ENCODE measurements at places on chromosomes 4 and X.

DNA sequence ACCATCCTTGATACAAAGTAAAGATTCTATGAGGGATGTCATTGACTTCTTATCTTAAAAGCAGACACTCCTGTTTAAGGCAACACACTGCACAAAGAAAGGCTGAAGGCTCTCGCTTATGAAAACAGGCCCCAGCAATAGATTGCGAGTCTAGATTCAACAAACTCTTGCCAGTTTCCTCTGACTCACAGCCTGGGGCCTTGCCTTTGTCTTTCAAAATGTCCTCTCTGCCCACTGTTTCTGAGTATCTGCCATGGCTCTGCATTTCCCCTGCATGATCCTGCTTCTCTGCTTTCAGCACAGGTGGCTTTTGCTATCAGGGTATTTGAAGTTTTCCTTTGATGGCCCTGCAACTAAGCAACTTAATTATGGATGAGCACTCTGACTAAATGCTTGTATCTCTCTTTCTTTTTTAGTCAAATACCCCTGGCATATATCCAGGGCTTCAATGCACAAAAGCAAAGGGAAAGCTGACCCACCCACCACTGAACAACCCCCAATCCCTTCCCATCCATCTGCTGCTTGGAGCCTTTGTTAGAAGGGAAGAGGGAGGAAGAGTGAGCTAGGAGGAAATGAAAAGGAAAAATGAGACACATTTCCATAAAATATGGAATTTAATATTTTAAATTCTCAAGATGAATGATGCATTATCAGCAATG is 32.2 kb downstream of the NDP start:
- no peak for DNase-seq

- no peak for DNase-seq
These were observed 31.5 kb downstream of the SMS start for GRCh38 chrX:21972046-21972445.

DNA sequence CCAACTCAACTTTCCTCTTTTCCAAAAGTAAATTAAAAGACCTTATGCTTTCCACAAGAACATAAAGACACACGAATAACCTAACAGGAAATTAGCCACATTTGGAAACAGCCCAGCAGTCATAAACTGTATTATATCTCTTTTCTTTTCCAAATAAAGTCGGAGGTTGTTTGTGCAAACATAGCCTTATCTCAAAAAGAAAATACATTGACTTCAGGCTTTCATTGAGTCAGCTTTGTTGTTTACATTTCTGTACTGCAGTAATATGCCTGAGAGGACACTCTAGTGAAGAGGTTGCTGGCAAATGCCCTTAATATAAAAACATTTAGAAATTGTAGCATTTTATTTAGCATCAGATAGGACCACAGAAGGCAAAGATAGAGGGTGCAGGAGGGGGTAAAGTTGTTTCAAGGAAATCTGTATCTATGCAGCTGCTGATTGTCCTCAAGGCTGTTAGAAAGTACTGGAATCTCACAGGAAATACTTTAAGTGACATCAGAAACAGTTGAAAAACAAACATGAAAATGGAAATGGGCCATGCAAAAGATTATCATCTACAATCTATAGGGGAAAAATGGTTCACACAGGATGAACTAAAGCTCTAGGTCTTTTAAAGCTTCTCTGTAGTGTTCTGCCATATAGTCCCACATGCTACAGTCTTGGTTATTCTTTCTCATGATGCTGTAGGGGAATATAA is 14.5 kb downstream of the LNX1 start:
- no peak for DNase-seq

- DNase-seq: no peak
These were observed 16.4 kb upstream of the CPEB2 start for GRCh38 chr4:14985843-14986242.

- no peak for DNase-seq
These were observed 78.3 kb downstream of the CLDN34 start for GRCh38 chrX:10045327-10046000.

DNA sequence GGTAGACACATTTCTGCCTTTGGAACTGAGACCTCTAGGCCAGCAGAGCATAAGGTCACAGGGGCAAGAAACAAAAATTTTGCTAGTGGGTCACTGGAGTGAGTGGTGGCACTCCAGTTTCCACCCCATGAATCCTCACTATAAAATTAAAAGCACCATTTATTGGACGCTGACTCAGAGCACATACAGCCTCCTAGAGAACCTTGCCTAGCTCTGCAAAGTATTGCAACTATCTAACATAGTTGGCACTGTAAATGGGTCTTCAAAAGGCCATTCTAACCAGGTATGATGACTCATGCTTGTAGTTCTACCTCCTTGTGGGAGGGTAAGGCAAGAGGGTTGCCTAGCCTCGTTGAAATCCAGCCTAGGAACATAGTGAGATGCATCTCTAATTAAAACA is 25.1 kb downstream of the RRAGB start:
- no peak for DNase-seq

DNA sequence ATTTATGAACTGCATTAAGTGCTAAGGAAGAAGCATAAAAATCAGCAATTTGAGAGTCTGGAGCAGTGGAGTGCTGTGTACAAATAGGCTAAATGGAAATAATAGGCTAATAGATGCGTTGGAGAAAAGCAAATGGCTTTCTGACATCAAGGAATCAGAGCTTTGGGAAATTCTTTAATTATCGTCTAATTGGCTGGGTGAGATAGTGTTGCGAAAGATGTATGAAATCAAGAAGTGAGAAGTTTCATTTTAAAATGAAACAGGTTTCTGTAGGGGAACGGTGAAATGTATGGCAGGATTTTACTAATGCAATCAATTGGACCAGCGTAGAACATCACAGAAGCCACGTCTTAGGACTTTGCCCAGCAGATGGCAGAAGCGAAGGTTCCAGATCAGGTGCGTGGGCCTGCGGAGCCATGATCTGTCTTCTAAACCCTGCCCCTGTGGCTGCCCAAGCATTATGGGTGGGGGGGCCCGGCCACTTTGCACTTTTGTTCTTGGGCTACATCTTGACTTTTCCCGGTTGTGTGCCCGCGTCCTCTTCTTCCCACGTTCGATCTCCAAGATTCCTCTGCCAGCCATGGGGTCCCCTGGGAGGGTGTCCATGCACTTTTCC is 118.5 kb upstream of the SHISA3 start:
- no peak for DNase-seq

DNA sequence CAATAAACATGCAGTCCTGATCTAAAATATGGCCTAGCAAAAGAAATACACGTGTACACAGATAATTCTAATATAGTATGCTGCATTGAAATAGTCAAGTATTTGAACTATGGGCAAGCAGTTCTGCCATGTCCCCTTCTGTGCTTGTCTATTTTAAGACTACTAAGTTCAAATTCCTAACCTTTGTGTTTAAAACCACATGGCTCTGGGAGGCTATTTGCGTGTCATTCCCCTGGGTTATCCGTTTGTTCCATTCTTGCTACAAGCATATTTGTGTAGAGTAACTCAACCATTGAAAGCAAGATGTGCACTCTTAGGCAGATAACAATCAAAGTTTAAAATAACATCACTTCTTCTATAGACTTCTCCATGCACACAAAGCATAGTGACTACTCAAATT is 25.4 kb upstream of the TBC1D1 start:
- DNase-seq: no peak

DNA sequence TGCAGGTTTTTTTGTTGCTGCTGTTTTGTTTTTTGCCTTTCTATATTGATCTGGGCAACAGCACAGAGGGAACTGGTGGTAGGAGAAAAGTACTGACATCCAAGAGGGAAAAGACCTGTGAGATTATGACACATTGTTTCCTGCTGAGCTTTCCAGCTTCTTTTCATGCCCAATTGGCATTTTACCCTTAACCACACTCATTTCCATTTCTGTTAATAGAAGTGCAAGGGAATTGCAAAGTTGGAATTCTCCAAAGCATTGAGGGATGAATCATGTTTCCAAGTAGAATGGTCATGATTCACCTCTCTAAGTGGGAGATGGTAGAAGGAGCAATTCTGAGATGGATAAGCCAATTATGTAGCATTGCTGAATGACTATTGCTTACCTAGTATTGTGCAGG is 161.5 kb downstream of the PPARGC1A start:
- DNase-seq: no peak

DNA sequence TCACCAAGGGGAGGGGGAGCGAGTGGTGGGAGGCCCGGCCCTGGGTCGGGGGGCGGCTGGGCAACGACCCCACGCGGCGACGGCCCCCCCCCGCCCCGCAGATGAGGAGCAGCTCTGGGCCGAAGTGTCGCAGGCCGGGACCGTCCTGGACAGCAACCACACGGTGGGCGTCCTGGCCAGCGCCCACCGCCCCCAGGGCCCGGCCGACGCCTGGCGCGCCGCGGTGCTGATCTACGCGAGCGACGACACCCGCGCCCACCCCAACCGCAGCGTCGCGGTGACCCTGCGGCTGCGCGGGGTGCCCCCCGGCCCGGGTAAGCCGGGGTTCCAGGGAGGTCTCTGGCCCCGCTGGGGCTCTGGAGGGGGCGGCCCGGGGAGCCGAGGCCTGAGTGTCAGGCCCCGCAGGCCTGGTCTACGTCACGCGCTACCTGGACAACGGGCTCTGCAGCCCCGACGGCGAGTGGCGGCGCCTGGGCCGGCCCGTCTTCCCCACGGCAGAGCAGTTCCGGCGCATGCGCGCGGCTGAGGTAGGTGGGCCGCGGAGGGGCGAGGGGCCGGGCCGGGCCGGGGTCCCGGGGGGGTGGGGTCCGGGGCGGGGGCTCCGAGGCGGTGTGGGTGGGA is 8.7 kb upstream of the FGFRL1 start:
- no peak for DNase-seq

DNA sequence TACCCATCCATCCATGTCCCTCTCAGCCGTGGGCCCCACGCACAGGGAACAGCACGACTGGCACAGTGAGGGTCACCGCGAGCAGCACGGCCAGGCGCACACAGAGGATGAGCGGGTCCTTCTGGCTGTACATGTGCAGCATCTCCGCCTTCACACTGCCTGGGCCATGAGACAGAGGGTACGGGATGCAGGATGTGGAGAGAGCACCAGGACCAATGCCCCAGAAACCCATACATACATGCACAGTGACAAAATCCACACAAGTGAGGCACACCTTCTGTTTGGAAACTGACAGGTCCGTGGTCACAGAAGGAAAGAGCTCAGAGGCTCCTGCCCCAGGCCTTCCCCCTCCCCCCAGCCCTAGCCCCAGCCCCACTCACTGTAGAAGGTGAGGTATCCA is 9.5 kb downstream of the SLC38A5 start:
- no peak for DNase-seq

GRCh38 chrX:130995439-130995838 is 62.7 kb upstream of the ARHGAP36 start:
- DNase-seq: no peak

DNA sequence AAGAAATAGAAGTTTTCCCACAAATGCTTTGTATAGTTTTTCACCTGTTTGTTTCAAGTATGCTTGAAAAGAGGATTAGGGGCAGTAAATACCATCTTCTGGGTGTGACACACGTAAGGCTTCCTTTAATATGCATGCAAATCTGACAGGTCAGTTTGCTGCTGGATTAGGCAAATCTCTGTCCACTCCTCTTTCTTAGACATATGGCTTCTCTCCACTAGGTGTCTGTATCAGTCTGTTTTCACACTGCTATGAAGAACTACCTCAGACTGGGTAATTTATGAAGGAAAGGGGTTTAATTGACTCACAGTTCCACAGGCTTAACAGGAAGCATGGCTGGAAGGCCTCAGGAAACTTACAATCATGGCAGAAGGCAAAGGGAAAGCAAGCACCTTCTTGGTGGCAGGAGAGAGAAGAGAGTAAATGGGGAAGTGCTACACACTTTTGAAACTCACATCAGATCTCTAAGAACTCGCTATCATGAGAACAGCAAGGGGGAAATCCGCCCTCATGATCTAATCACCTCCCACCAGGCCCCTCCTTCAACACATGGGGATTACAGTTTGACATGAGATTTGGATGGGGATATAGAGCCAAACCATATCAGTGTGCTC is 66.9 kb downstream of the TAB3 start:
- DNase-seq: no peak

GRCh38 chr4:185134307-185134869 is 8.7 kb upstream of the SLC25A4 start:
- DNase-seq: no peak

GRCh38 chrX:154074199-154074598 is 23.3 kb downstream of the MECP2 start:
- DNase-seq: no peak

DNA sequence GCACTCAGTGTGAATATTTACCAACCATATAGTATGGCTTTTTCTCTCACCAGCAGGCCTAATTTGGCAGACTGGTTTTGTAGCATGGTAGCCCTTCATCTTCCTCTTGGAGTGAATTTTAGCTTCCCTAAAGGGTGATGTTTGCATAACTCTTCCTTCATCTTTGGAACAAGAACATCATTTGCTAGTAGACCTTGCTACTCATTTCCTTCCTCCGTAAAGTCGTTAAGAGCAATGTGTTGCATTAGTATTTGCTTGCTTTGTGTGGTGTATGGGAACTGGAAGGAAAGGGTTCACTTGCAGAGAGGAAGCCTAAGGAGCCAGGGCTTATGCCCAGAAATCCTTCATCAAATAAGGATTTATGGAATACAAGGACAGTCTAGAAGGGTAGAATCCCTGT is 50.2 kb upstream of the PGRMC2 start:
- DNase-seq: no peak

GRCh38 chr4:137015426-137016409 is 516.6 kb downstream of the PCDH18 start:
- no peak for DNase-seq

GRCh38 chr4:624705-625590 is at the start of gene PDE6B:
PDE6B (plus strand) TSS chr4:625573; CDS start chr4:625627, 54 bp downstream.
- no peak for DNase-seq

DNA sequence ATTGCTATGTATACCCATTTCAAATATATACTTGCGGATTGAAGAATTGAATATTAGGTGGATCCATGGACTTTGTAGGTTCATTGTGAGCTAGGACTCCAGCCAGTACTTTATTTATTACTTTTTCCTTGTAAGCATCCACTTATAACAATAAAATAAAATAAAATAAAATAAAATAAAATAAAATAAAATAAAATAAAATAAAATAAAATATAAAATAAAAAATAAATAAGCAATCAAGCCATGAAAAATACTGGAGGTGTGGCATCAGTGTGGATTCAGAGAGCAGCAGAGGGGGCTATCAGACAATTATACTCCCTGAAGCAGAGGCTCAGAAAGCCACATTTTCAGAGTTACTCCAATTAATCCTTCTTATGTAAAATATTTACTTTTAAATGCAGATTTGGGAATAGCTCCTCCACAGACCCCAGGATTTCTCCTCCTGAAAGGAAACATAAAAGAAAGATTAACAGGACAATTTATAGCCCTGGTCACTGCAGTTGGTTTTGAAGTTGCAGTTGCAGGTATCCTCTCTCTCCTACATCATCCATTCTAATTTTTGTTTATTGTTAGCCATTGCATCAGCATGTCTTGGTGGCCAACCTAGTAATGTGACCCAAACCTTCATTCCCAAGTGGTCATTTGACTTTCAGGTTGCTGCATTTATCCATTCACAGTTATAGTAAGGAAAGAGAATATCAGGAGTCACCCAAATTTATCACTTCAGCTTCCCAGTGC is 2025.2 kb upstream of the IGFBP7 start:
- no peak for DNase-seq

- no peak for DNase-seq
These were observed 21.2 kb downstream of the DOK7 start for GRCh38 chr4:3484057-3484973.

All from stimulated activated CD8-positive, alpha-beta memory T cell treated with anti-CD3 and anti-CD28 coated beads, Interleukin-4, amount 100 ng/mL, for 4 hours (primary cell).